ENCODE measurements at places on chromosomes 6 and 20.

DNA sequence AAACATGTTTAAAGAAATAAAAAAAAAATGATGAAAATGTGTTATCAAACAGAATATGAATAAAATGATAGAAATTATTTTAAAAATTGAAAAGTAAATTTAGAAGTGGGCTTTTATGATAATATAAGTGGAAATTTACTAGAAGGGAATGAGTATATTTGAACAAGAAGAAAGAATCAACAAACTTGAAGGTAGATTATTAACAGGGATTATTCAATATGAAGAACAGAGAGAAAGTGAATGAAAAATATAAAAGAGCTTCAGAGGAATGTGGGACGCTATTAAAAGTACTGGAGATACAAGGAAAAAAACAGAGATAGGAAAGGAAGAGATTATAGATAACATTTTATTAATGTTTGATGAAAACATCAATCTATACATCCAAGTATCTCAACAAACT lies 1014.4 kb upstream of the CITED2 start:
- no peak for DNase-seq

DNA sequence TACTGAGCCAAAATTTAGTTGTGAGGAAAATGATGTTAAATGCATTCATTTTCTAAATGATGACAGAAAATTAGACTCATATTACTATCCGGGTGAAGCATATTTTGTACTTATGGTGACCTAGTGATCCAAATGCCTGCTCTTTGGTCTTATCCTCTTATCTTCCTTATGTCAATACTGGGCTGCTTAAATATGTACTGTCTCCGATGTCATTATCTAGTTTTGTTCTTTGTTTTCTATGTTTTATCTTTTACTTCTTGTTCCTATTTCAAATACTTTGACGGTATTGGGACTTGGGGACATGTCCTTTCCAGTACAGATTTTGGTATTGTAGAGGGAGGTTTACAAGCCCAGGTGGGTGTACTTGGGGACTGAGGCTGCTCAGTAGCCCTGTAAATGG lies 124.6 kb upstream of the ESR1 start:
- no peak for DNase-seq

DNA sequence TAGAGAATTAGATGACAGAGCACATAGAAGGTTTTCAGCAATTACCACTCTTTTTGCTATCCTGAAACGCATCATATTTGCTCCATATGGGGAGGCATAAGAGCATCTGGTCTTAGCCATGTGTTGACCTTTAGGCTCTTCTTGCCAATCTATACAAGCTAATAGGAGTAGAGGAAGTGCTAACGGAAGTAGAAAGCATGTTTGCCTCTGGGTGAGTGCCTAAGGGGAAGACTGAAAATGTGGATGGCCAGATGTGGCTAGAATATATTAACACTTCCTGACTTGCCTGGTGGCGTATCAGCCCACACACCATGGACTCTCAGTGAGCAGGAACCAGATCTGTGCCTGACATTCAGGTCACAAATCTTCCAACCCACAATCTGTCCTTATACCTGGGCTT lies 136.3 kb downstream of the LRRC1 start:
- no peak for DNase-seq

DNA sequence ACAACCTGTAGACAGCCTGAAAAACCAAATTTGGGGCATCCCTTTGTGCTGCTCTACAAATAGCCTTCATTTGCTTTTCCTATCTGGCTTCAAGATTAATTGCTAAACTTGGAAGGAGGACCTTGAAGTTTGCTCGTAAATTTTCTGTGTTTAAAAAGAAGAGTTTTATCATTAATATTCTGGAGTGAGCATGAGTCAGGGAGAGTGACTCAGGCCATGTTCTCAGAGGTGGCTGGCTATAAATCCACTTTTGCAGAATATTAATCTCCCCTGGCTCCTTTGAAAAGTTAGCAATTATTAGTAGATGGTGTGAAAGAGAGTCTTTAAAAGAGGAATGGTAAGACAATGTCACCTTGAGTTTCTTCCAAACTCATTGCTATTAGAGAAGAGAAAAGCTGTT lies 91.0 kb downstream of the ANKEF1 start:
- no peak for DNase-seq

- DNase-seq, result no peak
Measured at GRCh38 chr6:33297406-33297955, 1.3 kb downstream of the RGL2 start.

DNA sequence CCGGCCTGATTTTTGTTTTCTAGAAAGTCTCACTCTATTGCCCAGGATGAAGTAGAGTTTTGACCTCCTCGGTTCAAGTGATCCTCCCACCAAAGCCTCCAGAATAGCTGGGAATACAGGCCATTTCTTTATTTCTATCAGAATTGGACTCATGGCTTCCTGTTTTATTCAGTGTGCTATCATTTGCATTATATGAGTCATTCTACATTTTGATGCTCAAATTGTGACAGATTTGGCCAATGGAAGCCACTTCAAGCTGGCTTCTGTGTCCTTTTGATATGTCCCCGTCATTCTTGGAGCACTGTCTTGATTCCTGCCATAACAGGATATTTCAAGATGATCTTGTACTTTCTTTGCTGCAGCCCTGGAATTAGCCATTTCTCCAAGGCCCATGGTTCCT lies 75.1 kb downstream of the CNBD2 start:
- no peak for DNase-seq

DNA sequence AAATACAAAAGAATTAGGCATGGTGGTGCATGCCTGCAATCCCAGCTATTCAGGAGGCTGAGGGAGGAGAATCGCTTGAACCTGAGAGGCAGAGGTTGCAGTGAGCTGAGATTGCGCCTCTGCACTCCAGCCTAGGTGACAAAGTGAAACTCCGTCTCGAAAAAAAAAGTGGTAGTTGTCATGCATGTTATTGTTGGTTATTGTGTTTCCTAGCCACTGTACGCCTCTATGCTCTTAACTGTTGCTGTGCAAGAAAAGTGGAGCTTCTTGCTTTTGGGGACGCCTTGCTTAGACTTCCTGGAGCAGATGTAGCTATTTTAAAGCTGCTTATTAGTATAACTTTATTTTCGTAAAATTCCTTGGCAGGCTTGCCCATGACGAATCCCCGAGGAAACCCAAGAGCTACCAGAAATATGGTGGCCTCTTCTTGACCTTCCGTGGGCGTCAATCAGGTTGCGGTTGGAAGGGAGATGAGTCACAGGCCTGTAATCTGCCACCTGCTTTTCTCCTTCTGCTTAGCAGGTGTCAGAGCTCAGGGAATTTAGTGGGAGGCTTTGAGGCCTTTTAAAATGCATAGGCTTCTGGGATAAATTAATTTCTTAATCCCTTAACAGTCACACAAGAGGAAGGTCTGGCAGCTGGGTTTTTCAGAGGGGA lies 17.3 kb downstream of the GABRR2 start:
- peak; percentile 29 for DNase-seq

DNA sequence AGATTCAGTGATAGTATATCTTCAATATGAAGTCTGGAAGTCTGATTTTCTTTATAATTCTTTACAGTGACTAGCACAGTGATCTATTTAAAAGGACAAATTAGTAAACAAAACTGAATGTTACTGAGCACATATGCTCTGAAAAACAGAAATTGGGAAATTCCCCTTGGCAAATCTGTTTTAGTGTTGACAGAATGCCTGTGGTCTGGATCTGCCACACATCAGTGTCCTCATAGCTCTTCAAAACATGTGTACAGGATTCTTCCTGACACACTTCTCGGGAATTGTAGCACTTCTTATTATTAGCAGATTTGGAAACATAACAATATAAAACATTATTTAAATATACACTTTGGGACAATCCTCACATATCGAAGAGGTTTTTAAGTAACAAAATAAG lies 354.3 kb downstream of the COL12A1 start:
- DNase-seq, result no peak
